ENCODE measurements at places on chromosomes 11 and 22.

DNA sequence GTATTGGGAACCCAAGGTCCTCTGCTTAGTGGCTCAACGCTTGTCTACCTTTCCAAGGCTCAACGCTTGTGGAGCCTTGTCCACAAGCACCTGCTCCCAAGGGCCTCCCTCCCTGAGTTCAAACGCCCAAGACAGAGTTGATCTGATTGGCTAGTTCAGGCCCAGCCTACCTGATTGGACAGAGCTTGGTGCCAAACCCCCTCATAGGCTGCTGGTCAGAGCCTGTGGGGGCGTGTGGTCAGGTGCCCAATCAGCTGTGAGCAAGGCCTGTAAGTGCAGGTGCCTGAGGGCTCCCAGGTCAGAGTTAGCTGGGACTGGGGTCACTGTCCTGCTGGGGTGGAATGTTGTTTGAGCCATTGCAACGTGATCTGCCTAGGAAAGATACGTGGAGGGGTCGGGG is 16.9 kb upstream of the TMPRSS6 start:
- DNase-seq, result no peak

- no peak for DNase-seq
Measured at GRCh38 chr11:84130646-84131427, 844.7 kb upstream of the CCDC90B start.

GRCh38 chr11:47215366-47215910 is 664 bp downstream of the DDB2 start:
- DNase-seq, result no peak

- DNase-seq, result no peak
Measured at GRCh38 chr22:42417645-42418305, 14.4 kb downstream of the NFAM1 start.

All from stimulated activated CD8-positive, alpha-beta memory T cell treated with anti-CD3 and anti-CD28 coated beads, Interleukin-4, amount 100 ng/mL, for 1 hour (primary cell).